ENCODE measurements at places on chromosomes 12 and 14. TPM values are rescaled to one million over a fixed set of nuclear protein-coding genes. Genes with fewer than 3 reads are reported as not detected.

DNA sequence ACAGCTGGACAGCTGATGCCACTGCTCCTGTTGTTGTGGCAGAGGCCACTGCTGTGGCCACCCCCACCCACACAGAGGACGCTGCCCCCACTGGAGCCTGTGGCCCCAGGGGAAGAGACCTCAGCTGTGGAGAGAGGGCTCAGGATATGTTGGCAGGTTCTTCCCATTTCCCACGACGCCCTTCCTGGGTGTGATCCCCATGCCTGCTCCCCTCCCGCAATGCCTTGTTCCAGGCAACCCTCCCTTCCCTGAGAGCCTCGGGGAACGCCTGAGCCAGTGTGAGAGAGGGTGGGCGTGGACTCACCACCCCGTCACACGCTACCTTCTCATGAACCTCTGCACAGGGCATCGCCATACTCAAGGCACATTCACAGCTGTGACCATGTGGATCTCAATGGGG, 5.7 kb upstream of the KRT82 start:
- H3K27me3 ChIP-seq = no peaks in the 10 kb centered on the region
- no peak for DNase-seq
- no peak overlapping the region for H3K27ac ChIP-seq
- no peaks in the 10 kb centered on the region for H3K36me3 ChIP-seq
- no peak overlapping the region for H3K4me3 ChIP-seq

DNA sequence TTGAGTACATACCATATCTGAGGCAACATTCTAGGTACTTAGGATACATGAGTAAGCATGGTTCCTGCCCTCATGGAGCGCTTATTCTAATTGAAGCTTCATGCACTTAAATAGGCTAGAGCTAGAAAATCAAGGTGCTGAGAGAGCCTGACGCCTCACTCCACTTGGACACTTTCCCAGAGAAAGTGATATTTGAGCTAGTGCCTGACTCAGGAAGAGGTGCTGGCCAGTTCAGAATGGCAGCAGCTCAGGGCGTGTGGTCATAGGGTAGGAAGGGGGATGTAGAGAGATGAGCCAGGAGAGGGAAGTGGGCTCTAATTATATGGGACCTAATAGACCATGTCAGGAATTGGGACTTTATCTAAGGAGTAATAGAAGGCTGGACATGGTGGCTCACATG, 33.3 kb downstream of the TULP3 start:
- no peaks in the 10 kb centered on the region for H3K27me3 ChIP-seq
- no peak overlapping the region for H3K27ac ChIP-seq
- no peak overlapping the region for H3K4me3 ChIP-seq
- peaks cover 71% of the 10 kb centered on the region for H3K36me3 ChIP-seq

DNA sequence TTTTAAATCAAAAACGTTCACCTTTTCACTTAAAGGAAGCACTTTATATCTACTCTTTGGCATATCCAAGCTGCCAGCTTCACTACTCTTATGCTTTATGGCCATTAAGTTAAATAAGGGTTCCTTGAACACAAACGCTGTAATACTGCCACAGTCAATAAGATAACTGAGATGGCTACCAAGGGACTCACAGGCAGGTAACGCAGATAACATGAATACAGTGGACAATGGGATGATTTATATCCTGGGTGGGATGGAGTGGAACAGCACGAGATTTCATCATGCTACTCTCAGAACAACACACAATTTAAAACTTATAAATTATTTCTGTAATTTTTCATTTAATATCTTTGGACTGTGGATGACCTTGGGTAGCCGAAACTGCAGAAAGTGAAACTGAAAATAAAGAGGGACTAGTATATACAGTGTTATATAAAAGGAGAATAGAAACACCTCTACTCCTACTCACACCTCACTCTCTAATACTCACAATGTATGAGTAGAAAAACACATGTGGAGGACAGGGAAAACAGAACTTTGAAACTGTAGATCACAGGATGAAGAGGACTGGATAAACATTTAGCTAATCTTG, 367.3 kb downstream of the C12orf50 start:
- H3K36me3 ChIP-seq = no peaks in the 10 kb centered on the region
- DNase-seq = no peak
- H3K27me3 ChIP-seq = no peaks in the 10 kb centered on the region
- no peak overlapping the region for H3K27ac ChIP-seq

- H3K36me3 ChIP-seq = peaks cover 19% of the 10 kb centered on the region
- H3K27me3 ChIP-seq = peaks cover 8% of the 10 kb centered on the region
- no peak overlapping the region for H3K27ac ChIP-seq
- peak; percentile 91 for DNase-seq
- H3K4me1 ChIP-seq = no peaks in the 10 kb centered on the region
Measured at GRCh38 chr14:23327947-23328744, 6.9 kb downstream of the PABPN1 start.

GRCh38 chr14:36204461-36205073, 28.0 kb upstream of the PTCSC3 start:
- no peaks in the 10 kb centered on the region for H3K36me3 ChIP-seq
- DNase-seq = no peak
- H3K4me3 ChIP-seq = no peak overlapping the region
- H3K27me3 ChIP-seq = 0 out of 2 replicates have a peak, but pooled peaks cover 2% of the 10 kb centered on the region
- H3K4me1 ChIP-seq = no peaks in the 10 kb centered on the region

- H3K4me3 ChIP-seq = no peak overlapping the region
- H3K36me3 ChIP-seq = peaks cover 13% of the 10 kb centered on the region
- H3K27ac ChIP-seq = no peak overlapping the region
- H3K27me3 ChIP-seq = no peaks in the 10 kb centered on the region
- no peak for DNase-seq
Measured at GRCh38 chr12:2792671-2793500, 1.9 kb upstream of the FKBP4 start.

GRCh38 chr14:81849714-81850113, 316.1 kb upstream of the SEL1L start:
- DNase-seq = peak; percentile 7
- H3K27ac ChIP-seq = peak overlapping the region; percentile 49

GRCh38 chr14:61973981-61974380, 211.8 kb downstream of the SNAPC1 start:
- DNase-seq = no peak
- H3K4me3 ChIP-seq = no peak overlapping the region
- H3K27me3 ChIP-seq = no peaks in the 10 kb centered on the region
- no peaks in the 10 kb centered on the region for H3K4me1 ChIP-seq
- no peaks in the 10 kb centered on the region for H3K36me3 ChIP-seq

- DNase-seq = no peak
- H3K27me3 ChIP-seq = no peaks in the 10 kb centered on the region
- peaks cover 5% of the 10 kb centered on the region for H3K36me3 ChIP-seq
- no peak overlapping the region for H3K4me3 ChIP-seq
Measured at GRCh38 chr12:96000858-96001257, 4.7 kb upstream of the HAL start.

Gene SLC17A8
- 0.08 TPM for total RNA-seq

Gene DCN
- 0.32 TPM for total RNA-seq

Gene ETV6
- 5.1 TPM for total RNA-seq
